Breast epithelium (tissue), 4 donors: ENCODE measurements at places on chromosomes 3 and 15. TPM values are rescaled to one million over a fixed set of nuclear protein-coding genes. Genes with fewer than 3 reads are reported as not detected.

GRCh38 chr15:47885920-47886319 is 168.6 kb downstream of the SEMA6D start:
- H3K27ac ChIP-seq: no peak overlapping the region
- H3K4me3 ChIP-seq: no peak overlapping the region
- DNase-seq: no peak
- no peaks in the 10 kb centered on the region for H3K27me3 ChIP-seq
- no peaks in the 10 kb centered on the region for H3K36me3 ChIP-seq

DNA sequence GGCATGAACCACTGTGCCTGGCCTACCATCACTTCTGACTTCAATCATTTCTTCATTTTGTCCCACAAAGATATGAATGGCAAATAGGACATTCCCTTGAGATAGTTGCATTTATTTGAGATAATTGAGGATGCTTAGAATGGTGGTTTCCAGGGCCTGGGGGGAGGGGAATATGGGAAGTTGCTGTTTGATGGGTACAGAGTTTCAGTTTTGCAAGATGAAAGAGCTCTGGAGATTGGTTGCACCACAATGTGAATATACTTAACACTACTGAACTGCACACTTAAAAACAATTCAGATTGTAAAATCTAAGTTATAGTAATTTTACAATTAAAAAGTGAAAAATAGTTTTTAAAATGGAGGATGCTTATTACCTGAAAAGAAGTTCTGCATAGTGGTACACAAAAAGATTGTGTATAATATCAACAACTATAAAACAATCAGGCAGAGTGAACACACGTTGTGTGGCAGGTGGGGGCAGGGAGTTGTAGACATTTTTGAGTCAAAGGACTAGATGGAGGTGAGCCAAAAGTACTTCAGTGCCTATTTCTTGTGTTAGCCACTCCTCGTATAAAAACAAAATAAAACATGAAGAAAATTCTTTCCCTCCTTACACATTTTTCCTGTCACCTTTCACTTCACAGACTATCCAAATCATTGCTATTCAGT is 18.5 kb upstream of the RIOX2 start:
- H3K27me3 ChIP-seq: no peaks in the 10 kb centered on the region
- H3K27ac ChIP-seq: no peak overlapping the region
- no peaks in the 10 kb centered on the region for H3K36me3 ChIP-seq

GRCh38 chr15:84886211-84886983 is 1.9 kb downstream of the SLC28A1 start:
- no peaks in the 10 kb centered on the region for H3K4me1 ChIP-seq
- no peak overlapping the region for H3K4me3 ChIP-seq
- no peaks in the 10 kb centered on the region for H3K36me3 ChIP-seq
- no peaks in the 10 kb centered on the region for H3K27me3 ChIP-seq
- H3K27ac ChIP-seq: no peak overlapping the region

DNA sequence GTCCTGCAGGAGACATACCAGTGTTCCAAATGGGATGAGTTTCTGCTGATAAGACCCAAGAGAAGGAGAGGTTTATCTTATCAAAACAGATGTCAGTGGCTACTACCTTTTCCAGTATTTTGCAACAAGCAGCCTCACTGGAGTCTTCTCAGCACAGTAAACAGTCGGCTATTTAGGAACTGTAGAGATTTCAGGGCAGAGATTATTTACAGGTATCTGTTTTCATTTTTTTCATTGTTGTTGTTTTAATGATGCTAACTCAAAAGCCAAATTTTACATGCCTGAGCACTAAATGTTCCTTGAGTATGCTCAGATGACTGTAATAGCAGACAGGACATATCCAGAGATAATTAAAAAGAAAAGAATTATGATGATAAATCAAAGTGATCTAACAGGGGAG is 252.1 kb downstream of the EPHA6 start:
- H3K4me3 ChIP-seq: no peak overlapping the region
- no peak for DNase-seq
- no peak overlapping the region for H3K27ac ChIP-seq
- no peaks in the 10 kb centered on the region for H3K4me1 ChIP-seq
- H3K27me3 ChIP-seq: no peaks in the 10 kb centered on the region
- H3K36me3 ChIP-seq: no peaks in the 10 kb centered on the region

DNA sequence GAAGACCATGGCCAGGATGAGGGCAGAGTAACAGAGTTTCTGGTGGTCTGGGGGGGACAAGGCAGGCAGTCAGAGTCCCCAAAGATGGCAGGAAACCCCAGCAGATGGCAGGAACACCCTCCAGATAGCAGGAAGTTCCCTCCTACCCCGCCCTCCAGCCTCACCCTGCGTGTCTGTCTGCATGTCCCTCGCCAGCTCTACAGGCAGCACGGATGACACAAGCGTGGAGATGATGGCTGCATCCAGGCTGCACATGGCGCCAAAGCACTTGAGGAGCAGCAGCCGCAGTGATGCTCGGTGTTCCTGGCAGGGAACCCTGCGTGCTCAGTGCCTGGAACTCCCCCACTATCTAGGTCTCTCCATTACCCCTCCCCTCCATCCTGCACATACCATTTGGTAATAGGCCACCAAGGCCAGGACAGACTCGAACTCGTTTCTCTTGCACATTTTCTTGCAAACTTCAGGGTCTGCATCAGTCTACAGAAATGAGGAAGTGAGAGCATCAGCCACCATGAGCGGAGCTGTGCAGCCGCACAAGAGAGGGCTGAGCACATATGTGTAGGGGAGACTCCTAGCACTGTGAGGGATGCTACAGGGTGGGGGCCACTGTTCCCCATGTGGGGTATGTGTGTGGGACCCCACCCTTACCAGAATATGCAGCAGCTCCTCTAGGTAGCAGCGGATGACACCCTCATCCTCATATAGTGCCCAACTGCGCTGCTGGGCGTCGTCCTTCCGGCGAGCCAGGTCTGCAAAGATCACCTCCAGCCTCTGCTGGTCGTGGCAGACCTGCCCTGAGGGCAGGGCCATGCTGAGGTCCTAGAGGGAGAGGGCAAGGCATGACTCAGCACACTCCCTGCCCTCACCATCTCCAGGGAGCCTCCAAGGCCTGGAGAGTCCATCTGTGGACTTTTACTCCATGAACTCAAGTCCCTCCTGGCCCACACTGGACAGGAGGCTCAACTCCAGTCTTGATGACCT is 6.0 kb downstream of the NCKIPSD start:
- DNase-seq: no peak
- no peak overlapping the region for H3K27ac ChIP-seq
- no peaks in the 10 kb centered on the region for H3K36me3 ChIP-seq
- no peaks in the 10 kb centered on the region for H3K27me3 ChIP-seq

PLA2G4D gene
- total RNA-seq: not detected

DPH3 gene
- total RNA-seq: 17.7 TPM

GYG1 gene
- 25.8 TPM for total RNA-seq
